ENCODE measurements at places on chromosomes 3 and 15.

DNA sequence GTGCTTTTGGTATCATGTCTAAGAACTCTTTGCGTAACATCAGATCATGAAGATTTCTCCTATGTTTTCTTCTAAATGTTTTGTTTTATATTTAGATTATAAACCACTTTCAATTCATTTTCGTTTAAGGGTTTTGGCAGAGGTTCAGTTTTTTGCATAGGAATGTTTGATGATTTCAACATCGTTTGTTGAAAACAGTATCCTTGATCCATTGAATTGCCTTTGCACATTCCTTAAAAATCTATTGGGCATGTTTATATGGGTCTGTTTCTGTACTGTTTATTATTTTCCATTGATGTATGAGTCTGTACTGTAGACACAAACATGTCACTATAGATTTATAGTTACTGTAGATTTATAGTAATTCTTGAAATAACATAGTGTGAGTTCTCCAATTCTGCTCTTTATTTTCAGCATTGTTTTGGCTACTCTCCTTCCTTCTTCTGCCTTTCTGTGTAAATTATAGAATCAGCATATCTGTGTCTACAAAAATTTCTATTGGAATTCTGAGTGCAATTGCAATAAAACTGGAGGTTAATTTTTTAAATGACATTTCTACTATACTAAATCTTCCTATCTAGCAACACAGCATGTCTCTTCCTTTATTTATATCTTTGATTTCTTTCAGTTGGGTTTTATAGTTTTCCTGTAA, 374.0 kb downstream of the SV2B start:
- no peak for DNase-seq

- DNase-seq, result no peak
These were observed 25.5 kb downstream of the SETD5 start for GRCh38 chr3:9422712-9423424.

DNA sequence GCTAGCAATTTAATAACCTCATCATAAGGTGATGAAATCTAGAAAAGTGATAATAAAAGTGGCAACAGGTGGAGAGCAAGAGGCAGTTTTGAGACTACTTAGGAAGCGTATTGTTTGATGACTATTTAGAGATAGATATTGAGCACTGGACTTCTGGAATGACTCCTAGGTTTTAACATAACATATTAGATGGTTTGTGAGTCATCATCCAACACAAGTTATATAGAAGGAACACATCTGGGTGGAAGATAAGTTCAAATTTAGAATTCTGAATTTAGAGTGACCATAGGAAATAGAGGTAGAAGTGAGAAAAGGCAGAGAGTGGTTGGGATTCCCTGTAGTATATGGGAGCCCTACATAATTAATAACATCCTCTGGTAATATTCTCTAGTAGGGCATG, 282.8 kb upstream of the ALCAM start:
- DNase-seq, result no peak

DNA sequence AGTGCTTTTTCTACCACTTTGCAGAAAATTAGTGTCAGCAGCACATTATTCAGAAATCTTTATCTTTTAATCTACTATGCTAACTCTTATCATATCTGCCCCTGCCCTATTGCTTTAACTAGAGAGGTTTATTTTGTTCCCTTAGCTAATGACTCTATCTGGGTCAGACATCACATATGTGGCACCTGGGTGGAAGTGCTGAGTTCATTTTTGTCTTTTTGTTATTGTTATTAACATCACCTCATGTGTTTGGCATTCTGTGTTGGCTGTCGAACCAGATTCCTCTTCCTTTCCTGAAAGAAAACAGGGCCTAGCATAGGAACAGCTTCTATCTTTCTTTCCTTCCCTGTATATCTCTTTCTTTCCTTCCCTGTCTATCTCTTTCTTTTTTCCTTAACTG, 100.7 kb downstream of the RBMS3 start:
- DNase-seq, result no peak

DNA sequence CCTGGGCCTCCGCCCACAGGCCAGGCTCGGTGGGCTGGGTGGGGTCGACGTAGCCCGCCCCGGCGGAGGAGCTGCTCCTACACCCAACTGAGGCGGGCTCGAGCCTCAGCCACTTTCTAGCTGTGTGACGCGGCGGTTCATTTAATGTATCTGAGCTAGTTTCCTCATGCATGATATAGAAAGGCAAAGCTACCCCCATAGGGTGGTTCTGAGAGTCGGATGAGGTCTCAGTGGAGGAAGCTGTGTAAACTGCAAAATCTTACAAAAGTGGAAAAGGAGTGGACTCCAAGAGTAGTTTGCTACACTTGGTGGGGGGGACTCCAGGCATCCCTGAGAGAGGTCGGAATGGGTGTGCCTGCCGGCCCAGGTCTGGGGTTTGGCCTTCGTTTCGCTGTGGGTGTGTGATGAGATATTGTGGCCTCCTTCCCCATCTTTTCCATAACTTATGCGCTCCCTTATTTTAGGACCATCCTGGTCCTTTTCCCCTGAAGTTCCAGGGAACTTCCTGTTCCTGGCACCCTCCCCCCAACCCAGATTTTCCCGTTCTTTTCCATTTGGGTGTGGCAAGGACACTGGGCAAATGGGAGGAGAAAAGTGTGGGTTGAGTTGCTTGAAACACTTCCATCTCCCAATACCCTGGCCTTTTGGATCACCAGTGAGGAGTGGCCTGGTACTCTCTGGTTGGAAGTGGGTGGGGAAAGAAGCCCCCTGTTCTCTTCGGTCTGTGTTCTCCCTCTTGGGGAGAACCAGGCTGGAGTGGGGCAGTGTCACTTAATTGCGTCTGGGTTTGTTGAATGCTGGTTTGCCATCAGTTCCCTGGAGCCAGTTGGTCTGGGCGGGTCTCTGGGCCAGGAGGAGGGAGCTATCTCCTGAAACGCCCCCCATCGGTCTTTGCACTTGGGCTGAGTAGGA, 1.1 kb downstream of the PDIA5 start:
- no peak for DNase-seq

DNA sequence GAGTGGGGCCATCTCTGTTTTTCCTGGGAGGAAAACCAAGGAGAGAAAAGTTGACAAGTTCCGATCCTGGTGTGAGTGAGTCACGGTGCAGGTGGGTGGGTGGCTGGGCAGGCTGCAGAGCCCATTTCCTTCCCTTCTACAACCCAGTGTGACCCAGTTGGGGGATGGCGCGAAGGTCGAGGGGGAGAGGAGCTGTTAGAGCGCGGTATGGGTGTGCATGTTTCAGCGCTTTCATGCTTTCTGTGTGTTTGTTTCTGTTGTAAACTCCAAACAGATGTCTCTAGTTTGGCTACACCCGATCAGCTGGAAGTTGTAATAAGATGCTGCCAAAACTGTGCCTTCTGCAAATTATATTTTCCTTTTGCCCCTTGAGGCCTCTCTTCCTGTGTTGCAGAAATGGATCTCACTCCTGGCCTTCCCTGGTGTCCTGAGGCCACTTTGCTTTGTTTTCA, 3.8 kb downstream of the FAM43A start:
- no peak for DNase-seq
